GM04504 (cell line): ENCODE measurements at places on chromosomes 7 and 10.

GRCh38 chr7:36962367-36962766 is 238.1 kb upstream of the AOAH start:
- no peak for DNase-seq

DNA sequence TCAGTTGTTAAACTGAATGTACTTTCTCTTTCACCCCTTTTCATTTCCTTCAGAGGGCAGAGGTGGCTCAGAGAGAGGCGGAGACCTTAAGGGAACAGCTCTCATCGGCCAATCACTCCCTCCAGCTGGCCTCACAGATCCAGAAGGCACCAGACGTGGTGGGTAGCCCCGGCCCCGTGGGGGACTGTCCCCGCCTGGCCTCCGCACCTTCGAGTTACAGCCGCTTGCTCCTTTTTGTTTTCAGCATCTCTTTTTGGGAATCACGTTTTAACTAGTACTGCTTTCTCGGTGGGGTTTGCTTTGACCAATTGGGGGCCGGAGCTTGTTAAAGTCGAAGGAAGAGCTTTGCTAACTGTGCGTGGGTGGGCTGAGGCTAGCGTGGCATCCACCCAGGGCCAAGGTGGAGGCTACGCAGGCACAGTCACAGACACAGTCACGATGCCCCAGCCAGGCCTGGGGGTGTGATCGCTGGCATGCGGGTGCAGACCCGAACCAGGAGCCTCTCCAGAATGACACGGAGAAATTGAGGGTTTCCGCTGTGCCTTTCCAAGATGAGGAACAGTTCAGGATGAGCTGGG is 116.2 kb upstream of the SH2B2 start:
- DNase-seq: no peak

DNA sequence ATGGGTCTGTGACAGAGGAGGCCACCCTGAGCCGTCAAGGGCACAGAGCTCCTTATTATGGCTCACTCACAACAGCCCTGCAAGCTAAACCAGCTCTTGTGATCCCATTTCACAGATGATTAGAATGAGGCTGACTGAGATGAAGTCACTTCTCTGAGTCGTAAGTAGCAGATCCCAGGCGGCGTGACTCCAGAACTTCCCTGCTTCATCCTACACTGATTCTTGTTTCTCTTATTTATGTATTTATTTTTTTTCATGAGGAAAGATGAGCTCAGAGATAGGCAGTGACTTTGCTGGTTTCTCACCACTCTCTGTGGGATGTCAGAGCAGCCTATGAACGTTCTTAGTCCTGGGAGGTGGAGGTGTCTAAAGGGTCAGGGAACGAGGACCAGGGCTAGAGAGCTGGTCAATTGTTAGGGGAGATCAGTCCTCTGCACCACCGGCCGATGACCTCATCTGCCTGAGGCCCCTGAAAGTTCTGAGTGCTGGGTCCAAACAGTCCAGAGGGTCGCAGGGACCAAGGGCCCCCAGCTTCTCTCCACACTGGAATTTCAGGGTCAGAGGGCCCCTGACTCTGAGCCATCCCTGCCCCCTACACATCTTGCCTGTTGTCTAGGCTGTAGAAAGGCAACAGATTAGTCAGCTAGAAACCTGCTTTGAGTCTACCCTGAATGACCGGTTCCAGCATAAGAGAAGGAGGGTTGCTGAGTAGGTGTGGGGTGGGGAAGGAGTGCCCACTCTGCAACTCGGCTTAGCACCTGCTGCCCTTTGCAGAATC is 17.9 kb downstream of the CLRN3 start:
- DNase-seq: no peak

DNA sequence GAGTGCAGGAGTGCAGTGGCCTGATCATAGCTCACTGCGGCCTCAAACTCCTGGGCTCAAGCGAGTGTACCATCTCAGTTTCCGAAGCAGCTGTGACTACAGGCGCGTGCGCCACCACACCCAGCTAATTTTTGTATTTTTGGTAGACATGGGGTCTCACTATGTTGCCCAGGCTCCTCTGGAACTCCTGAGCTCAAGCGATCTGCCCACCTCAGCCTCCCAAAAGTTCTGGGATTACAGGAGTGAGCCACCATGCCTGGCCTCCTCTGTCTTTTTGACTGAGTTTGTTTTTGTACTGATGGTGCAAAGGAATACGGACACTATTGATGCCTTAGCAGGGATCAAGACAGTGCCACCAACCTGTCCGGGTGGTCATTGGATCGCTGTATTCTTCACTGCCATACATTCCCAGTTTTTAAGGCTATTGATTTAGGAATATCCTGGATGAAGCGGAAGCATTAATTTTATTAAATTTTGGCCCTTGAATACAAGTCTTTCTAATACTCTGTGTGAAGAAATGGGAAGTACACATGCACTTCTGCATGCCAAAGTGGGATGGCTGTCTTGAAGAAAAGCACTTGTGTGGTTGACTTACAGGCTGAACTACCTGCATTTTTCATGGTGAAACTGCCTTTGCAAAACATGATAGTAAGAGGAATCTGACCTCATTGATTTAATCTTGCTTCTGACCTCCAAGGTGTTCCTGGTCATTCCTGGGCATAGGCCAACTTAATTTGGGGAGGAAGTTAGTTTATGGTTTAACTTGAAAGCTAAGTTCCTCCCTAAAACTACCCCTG is 2.1 kb upstream of the CUL2 start:
- DNase-seq: no peak

- no peak for DNase-seq
These were observed 14.4 kb upstream of the GPR15LG start for GRCh38 chr10:84159076-84159685.

DNA sequence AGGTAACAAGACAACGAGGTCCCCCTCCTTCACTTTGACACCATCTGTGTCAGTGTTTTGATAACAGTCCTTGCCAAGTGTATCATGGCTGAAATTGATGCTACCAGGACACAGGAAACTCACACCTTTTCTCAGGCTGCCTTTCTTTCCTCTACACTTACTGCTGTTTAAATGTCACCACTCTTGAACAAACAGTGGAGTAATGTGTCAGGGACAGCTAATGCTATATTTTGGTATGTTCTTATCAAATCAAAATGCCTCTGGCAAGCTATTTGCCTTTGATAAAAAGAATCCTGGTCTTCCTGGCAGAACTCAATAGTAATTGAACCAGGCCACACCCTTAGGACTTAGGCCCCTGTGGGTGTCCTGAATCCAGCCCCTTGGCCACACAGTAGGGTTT is 692.9 kb downstream of the LRMDA start:
- no peak for DNase-seq

DNA sequence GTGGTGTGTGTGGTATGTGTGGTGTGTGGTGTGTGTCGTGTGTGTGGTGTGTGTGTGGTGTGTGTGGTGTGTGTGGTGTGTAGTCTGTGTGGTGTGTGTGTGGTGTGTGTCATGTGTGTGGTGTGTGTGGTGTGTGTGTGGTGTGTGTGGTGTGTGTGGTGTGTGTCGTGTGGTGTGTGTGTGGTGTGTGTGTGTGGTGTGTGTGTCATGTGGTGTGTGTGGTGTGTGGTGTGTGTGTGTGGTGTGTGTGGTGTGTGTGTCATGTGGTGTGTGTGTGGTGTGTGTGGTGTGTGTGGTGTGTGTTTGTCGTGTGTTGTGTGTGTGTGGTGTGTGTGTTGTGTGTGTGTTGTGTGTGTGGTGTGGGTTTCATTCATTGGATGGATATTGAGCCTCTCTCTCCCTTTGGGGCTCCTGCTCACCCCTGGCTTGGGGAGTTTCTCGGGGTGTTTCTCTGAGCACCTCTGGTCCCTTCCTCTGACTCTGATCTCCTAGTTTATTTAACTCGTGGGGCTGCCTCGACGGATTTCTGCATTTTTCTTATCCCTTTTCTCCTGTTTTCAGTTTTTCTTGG is 145.8 kb downstream of the DNAJB6 start:
- DNase-seq: no peak

- DNase-seq: no peak
These were observed 17.5 kb downstream of the NUDT1 start for GRCh38 chr7:2259480-2259879.

DNA sequence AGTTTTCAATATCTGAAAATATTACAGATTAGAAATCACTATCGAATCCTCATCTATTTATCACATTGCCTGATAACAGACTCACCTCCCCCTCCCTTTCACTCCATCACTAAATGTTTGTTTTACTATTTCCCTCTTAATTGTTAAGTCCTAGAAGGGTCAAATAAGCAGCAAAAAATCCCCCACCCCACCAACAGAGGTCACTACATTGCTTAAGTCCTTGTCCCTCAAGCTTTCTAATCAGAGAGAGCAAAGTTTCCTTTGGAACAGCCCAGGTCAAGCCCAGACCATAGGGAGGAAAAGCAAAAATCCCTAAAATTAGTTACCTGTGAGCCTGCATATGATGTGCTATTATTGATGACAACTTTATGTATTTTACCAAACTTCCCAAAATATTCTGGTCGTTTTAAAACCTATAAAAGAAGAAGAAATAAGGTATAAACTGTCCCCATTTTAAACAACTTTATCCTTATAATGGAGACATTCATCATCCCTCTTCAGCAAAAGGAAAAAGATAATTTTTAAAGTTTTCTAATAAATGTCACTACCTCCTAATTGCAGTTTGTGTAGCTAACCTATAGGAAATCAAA is 95.0 kb downstream of the CNOT4 start:
- DNase-seq: peak; percentile 15

DNA sequence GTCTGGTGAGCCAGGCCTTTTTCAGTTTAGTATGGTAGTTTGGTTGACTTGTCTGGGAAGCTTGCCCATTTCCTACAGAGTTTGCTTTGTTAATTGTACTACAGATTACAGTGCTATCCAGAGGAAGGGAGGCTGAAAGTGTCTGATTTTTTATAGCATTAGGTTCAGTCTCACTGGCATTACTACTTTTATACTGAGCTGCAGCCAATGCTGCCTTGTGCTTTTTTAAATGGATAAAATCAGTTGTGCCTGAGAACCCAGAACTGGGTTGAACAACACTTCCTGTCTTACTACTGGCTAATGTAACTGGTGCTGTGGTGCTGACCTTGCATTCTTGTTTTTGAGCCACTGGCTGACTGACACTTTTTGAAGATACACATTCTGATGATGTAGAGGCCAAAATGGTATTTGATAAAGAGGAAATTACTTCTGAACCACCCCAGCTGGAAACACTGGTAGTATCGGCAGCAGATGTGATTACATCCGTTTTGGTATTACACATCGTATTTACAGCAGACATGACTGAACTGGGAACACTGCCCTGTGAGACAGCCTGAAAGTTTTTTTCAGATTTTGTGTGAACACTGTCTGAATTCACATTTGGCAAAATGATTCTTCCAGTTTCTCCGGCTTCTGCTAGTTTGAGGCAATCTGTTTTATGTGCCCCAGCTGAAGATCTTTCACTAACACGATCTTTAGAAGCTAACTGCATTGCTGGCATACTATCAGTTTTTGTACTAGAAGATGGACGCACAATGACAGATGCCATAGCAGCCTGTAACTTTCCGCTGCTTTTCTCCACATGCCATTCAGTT is 74.1 kb downstream of the NRBF2 start:
- peak; percentile 74 for DNase-seq

GRCh38 chr10:50607356-50607925 is 16.3 kb downstream of the SGMS1 start:
- no peak for DNase-seq

- DNase-seq: no peak
These were observed 28.8 kb upstream of the ZNF488 start for GRCh38 chr10:47412869-47413268.

- DNase-seq: peak; percentile 64
These were observed 161.7 kb upstream of the BMPER start for GRCh38 chr7:33743594-33743993.

DNA sequence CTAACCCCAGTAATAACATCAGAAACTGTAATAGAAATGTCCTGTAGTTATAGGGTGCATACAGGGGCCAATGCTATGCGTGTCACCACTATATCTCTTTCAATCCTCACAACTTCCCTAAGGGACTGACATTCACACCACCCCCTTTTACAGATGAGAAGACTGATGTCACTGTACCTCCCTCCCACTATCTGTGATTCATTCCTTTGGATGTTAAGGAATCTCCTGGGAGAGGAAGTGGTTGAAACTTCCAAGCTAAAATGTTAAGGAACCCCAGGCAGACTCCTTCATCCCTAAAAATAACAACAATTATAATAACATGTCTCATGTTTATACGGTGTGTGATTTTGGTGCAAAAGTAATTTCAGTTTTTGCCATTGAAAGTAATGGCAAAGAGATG is 5.4 kb downstream of the COL13A1 start:
- DNase-seq: no peak

- peak; percentile 62 for DNase-seq
These were observed 28.6 kb downstream of the SMKR1 start for GRCh38 chr7:129530795-129531391.

DNA sequence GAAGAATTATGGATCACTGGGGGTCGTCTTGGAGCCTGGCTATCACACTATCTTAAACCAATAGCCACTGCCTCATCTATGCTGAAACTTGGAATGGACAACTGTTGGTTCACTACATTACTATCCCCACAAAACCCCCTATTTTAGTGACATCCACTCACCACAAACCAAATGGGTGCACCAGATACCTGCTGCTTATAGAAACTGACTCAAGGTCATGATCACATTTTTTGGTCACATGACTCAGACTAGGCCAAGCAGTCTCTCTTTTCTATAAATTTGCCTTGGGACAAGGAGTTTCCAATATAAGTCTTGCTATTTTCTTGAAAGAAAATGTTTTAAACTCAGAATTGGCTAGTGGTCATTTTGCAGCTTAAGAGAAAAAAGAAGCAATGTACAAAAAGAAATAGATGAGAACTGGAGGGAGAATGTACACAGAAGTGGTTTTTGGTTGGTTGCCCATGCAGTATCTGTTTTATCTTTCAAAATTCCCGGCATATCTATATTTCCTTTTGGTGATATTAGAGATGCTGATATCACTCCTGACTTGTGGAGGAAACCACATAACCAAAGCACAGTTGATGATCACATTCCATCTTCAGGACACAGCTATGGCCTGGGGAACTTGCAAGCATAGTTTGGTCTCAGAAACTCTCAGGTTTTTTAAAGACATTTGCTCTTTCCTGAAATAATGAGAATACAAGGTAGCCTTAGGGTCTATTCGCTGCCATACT is 85.2 kb upstream of the CACNA2D1 start:
- no peak for DNase-seq

DNA sequence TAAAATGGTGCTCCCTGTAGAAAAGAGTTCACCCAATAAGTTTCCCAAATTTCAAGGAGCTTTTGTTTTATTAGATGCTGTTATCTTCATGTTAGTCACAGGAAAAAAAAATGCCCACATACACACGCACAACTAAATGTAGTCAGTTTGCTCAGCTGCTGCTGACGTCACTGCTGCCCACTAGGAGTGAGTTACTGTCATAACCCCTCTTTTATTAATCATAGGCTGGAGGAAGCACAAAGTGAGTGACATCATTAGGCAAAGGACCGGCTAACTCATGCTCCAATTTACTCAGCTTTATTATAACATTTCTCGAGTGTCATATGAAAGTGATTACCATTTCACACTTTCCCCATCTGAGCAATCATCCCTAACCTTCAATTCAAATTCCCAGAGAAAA is 6.7 kb upstream of the INHBA start:
- peak; percentile 74 for DNase-seq

GRCh38 chr10:114771157-114771556 is 50.4 kb upstream of the FHIP2A start:
- DNase-seq: no peak
